Keratinocyte (primary cell): ENCODE measurements at places on chromosomes 3 and 15.
A peak's percentile ranks its signal among the peaks of the same experiment; 100 is the strongest.

GRCh38 chr3:30502051-30502741 lies 104.2 kb upstream of the TGFBR2 start:
- peak; percentile 70 for DNase-seq

DNA sequence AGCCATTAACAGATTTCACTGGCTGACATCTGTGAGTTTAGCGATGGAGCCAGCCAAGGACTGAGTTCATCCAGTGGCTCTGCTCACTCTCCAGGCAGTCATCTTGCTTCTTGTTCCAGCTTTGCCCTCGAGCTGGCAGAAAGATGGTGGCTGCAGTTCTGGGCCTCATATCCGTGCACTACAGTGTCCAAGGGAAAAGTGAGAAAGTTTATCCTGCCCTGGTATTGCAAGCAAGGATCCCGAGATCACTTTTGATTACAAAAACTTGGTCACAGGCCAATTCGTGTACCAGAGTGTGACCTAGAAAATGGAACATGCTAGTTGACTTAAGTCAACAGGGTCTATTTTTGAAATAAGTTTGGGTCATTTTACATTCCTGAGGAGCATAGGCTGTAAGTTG lies 288.0 kb upstream of the CHRM5 start:
- no peak for DNase-seq

- DNase-seq, result no peak
Observed at GRCh38 chr3:23377928-23378672, 175.0 kb downstream of the UBE2E2 start.

DNA sequence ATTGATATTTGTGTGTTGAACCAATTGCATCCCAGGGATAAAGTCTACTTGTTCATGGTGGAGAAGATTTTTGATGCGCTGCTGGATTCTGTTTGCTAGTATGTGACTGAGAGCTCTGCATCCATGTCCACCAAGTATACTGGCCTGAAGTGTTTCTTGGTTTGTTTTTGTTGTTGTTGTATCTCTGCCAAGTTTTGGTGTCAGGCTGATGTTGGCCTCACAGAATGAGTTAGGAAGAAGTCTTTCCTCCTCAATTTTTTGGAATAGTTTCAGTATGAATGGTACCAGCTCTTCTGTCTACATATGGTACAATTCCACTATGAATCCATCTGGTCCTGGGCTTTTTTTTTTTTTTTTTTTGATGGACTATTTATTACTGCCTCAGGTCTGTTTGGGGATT lies 50.9 kb upstream of the OSTN start:
- no peak for DNase-seq

GRCh38 chr3:185283374-185283935 lies 29.6 kb upstream of the EHHADH start:
- DNase-seq, result no peak
